ENCODE measurements at places on chromosomes 4 and X. TPM values are rescaled to one million over a fixed set of nuclear protein-coding genes. Genes with fewer than 3 reads are reported as not detected.

DNA sequence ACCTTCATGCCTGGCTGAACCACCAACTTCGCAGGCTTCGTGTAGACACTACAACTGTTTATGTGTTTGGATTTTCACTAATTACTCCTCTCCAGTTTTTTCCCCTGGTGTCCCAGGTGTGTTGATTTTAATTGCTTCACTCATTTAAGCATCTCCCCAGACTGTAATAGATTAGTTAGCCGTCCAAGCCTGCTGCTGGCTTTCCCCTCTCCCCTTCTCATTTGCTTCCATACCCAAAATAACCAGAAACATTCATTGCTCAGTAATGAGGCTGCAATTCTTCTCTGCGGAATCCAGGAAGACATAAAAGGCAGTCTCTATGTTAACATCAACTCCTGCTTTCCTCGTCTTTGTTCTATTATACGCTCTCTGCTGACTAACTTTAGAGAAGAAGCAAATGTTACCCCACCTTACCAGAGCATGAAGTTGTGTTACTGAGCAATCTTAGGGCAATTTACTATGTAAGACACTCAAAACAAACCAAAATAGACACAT is 37.9 kb upstream of the SCRG1 start:
- DNase-seq = no peak

DNA sequence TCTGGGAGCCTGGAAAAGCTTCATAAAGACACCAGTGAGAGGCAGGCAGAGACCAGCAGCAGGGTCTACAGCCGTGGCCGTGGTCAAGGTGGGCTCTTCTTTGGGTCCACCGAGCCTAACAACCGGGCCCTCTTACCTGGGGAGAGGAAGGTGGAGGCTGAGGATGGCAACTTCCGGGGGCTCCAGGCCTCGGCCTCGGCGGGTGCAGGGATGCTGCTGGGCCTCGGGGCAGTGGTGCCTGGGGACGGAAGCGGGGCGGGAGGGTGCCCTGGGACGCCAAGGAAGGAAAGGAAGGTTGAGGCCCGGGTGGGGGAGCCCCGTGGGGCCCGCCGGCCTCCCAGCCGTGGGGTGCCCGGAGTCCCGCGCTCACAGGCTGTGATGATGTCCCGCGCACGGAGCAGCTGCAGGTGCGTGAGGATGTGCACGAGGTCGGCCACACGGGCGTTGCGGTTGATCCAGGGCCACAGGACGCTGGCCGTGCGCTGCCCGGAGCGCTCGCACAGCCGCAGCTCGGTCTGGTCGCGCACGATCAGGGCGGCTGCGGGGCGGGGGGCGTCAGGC is 561 bp downstream of the IRAK1 start:
- no peak for DNase-seq

DNA sequence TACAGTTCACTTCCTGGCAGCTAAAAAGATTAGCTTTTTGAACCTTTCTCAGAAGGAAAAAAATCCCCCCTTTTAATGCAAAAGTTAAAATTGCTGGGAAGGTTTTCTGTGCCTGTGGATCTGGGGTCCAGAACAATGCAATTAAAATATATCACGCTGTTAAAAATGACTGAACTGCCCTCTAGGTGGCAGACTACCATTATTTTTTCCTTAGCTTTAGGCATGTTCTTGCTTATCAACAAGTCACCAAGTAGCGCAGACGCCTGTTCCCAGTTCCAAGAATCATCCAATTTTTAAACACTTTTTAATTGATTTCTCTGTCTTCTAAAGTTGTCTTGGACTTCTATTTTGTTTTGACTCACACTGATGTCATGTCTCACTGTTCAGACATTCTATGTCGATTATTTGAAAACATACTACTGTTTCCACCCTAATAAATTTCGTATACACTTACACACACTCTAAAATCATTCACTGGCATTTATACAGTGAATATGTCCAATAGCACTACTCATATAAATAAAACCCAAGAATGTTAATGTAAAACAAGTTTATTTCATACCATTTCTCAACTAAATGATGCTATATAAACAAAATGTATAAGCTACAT is 661.6 kb downstream of the RAPGEF2 start:
- peak; percentile 20 for DNase-seq

GRCh38 chr4:1133033-1133432 is 19.7 kb upstream of the RNF212 start:
- no peak for DNase-seq

DNA sequence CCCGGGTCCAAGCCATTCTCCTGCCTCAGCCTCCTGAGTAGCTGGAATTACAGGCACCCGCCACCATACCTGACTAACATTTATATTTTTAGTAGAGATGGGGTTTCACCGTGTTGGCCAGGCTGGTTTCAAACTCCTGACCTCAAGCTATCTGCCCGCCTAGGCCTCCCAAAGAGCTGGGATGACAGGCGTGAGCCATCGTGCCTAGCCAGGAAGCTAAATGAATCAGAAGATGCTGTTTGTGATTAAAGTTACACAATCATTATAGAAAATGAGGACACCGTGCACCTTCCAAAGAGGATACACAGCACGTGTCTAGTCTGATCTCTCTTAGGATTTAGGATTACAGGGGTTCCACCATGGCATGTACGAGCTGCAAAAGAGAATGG is 99.6 kb downstream of the DHRSX start:
- no peak for DNase-seq

Gene PRDM8
- total RNA-seq = 0.46 TPM

DNA sequence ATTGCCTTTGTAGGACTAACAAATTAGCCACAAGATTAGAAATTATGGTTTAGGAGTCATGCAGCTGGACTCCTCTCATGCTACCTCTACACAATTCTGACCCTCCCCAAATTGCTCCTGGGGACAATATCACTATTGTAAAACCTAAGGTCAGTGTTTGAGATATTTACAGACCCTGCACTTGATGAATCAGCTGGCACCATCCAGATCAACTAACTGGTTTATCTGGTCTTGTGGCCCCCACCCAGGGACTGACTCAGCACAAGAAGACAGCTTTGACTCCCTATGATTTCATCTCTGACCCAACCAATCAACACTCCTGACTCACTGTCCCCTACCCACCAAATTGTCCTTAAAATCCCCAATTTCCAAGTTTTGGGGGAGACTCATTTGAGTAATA is 192.4 kb downstream of the STPG2 start:
- no peak for DNase-seq

GRCh38 chrX:103248553-103248952 is 6.4 kb downstream of the TCEAL8 start:
- no peak for DNase-seq

Gene TEX11
- total RNA-seq = not detected

Gene SLC6A8
- 9.6 TPM for total RNA-seq

DNA sequence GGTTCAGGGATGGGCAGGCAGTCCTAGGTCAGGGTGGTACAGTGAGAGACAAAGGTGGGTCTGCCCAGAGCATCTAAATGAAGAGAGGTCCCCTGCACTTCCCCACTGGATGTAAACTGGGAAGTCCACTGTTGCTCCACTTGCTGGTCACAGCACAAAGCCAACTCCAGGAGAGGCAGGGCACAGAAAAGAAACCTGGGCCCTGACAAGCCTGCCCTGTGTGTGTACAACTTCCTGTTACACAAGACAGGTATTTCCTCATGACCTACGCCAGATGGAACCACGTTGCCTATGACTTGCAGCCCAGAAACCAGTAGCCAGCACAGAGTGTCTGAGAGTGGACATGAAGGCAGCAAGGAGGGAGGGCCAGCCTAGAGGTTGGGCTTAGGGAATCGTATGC is 161.8 kb downstream of the SH3KBP1 start:
- DNase-seq = no peak

- DNase-seq = no peak
These were observed 160.0 kb upstream of the SPRY1 start for GRCh38 chr4:123236606-123237005.

DNA sequence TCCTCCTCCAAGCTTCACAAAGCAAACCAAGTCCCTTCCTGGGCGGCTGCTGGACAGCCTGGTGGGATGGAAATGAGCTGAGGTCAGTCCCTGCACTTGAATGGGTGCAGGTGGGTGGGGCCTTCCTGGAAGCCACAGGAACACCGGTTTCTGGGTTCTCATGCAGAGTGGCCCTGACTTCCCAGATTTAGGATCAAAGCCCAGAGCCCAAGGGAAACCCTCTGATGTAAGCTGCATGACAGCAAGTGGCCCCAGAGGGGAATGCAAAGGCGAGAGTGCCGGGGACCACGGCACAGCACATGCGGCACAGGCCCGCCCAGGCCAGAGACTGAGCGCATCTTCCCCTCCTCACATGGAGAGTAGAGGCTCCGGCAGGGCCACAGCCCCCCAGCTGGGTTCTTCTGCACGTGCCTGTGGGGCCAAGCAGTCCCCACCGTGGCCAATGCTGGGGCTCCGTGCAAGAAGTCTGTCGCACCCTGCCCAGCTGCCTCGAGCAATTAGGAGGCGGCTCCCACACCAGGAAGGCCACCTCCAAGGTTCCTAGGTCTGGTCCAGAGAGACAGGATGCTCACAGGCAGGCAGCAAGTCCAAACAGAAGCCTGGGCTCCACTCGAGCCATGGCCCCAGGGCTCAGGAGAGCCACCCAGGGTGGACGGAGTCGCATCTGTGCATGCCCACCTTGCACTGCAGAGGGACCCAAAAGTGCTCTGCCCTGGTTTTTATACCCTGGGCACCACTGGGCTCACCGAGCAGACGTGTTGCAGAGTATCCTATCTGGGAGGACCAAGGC is 83.0 kb downstream of the HTRA3 start:
- DNase-seq = no peak

DNA sequence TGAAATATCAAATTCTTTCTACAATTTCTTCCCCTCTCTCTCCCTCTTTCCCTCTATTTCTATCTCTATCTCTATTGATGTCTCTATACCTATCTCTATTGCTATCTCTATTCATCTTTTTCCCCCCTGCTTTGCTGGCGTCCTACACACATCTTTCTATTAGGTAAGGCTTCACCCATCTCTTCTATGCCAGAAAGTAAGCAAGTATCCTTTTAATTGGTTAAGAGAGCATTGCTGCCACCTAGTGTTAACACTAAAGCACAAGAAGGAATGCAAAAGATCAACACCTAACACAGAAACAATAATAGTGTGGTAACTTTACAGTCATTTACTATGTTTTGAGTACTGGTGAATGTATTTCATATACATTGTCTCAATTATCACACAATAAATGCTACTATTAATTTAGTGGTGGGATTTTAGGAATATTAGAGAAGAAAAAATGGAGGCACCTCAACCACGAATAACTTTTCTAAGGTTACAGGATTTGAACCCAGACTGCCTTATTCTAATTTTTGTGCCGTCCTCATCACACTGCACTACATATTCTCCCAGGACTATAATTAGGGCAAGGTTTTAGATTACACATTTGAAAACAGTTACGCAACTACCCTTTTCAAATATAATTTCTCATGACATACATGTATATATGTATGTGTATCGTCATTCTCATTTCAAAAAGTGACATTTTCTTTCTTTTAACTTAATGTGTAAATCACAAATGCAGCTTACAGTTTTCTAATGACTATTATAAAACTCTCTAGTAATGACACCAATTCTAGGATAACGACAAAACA is 3.7 kb upstream of the C4orf36 start:
- no peak for DNase-seq

- DNase-seq = no peak
These were observed 1203.1 kb downstream of the PCDH18 start for GRCh38 chr4:136329042-136329662.

Gene NR3C2
- total RNA-seq = 19.5 TPM

DNA sequence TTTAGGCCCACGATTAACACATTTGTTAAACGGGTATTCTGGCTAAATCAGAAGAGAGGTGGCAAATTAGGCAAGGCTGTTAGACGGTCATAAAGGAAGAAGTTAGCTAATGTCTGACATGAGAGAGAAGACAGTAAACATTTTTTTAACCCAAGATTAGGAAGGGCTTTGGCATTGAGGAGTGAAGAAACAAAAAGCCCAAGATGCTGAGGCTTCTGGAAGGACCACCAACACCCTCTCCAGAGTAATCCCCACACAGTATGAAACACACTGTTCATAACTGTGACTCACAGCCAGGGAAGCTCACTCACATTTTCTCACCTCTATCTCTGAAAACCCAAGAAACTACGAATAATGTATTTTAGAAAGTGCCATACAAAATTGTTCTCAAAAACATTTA is 127.6 kb downstream of the AMELX start:
- DNase-seq = no peak

DNA sequence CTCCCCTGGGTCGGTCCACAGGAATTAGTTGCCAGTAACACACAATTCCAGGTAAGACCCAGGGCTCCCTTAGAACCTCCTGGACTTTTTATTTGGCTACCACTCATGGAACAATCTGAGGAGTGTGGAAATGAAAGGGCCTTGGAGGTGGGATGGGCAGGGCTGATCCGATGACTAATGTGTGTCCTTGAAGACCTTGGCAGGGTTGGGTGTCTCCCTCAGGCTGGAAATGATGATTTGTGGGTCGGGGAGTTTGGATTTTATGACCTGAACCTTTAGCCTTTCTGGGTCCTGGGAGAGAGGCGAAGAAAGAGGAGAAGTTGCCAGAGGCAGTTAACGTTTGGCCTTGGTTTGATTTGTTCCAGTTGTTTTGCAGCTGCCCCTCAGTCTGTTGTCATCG is 425.0 kb downstream of the MID1IP1 start:
- no peak for DNase-seq

Gene IBSP
- total RNA-seq = 0.37 TPM

Gene HTT
- 109 TPM for total RNA-seq

DNA sequence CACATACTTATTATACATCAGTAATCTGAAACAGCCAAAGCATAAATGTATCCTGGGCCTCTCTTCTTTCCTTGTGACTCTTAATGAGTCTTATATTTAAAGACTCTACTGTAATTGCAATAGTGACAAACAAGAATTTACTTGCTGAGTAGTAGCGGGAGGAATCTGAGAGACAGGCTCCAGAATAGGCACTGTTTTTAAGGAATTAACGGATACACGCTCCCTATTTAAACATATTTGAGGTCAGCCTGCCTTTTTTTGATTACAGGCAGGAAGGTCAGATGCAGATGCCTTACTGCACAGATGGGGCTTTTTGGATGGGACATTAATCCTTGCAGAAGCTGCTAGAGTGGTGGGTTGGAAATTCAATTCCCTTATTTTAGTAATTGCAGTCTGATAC is 196.3 kb upstream of the ANXA3 start:
- no peak for DNase-seq

Gene CXCL9
- total RNA-seq = 1.4 TPM

Gene CXXC4
- total RNA-seq = 6.7 TPM

DNA sequence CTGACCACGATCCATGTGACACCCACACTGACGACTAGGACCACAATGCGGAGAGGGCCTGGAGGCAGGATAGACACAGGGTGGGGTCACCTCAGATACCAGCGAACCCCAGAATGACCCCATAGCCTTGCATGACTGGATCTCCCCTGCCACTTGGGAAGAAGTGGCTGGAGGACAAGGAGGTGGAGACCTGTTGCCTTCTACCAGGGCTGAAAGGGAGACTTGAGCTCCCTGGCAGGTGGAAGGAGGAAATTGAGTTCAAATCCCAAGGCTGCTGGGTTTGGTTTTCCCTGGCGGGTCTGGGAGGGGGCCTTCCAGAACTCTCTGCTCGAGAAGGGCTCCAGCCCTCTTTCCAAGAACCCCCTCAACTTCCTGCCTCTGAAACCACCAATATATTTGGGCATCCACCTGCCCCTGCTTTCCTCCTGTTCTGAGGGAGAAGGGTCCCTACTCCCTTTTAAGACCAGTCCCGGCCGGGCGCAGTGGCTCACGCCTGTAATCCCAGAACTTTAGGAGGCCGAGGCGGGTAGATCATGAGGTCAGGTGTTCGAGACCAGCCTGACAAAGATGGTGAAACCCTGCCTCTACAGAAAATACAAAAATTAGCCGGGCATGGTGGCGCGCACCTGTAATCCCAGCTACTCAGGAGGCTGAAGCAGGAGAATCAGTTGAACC is 3.0 kb downstream of the FAM3A start:
- DNase-seq = no peak

- no peak for DNase-seq
These were observed 3.3 kb upstream of the OPN1LW start for GRCh38 chrX:154140742-154141141.

Gene EDA2R
- 1.9 TPM for total RNA-seq

Measured in lung (tissue), 17 donors.